Hepatic stellate cell (primary cell): ENCODE measurements at places on chromosomes 5 and 9.

GRCh38 chr9:68931821-68932220 is 82.1 kb downstream of the PRKACG start:
- no peak for DNase-seq

- DNase-seq = no peak
Measured at GRCh38 chr5:104266161-104266560, 703.6 kb upstream of the NUDT12 start.

DNA sequence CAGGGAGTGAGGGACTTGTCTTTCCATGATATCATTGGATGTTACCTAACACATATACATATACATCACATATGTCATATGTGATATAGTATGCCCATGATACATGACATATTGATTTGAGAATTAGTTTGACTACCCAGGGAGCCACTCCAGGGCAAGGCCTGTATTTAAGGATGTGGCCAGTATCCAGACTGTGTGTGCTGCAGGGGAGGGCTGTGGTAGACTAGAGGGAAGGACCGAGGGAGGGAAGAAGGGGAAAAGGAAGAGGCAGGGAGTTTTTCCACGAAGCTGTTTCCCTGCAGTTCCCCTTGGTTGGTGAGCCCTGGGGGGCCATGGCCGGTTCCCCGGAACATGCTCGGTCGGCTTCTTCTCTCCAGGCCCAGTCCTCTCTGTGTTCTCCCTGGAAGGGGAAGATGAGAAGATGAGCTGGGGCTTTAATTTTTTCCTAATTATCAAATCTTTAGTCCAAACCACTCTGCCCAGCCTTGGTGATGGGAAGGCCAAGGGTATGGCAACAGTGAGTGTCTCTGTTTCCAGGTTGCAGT is 48.7 kb downstream of the NSUN2 start:
- DNase-seq = no peak

DNA sequence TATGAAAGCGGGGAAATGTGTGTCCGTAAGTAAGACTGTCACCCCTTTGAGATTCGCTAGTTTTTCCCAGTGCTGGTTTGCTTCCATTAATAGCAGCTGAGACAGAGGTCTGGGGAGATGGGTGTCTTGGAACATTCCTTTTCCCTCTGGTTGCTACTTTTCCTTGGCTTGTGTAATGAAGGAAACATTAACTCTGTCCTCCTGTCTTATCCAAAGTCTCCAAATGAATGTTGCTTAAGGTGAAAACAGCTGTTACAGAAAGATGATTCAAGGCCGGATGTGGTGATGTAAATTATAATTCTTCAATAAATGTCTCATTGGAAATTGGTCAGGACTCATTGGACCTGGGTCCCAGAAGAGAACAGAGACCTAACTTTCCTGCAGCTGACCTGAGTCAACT is 50.0 kb downstream of the MEGF10 start:
- no peak for DNase-seq

DNA sequence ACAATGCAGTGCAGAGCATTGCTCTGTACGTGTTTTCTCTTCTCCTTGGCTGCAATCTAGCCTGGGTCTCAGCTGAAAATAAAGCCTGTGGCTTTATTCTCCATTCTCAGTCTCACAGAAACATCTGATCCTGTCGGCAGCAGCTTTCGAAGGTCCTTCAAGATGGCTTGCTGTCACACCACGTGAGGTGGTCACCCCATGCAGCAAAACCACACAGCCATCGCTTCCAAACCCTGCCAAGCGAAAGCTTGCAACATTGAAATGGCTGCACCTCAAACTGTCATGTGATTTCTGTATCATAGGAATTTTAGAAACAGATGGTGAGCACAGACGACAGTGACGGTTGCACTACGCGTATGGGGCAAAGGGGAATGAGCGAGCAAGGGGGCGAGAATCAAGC is 98.5 kb upstream of the SMARCA2 start:
- DNase-seq = no peak

GRCh38 chr5:116502138-116502537 is 72.5 kb downstream of the SEMA6A start:
- no peak for DNase-seq

- DNase-seq = no peak
Measured at GRCh38 chr9:24844217-24844616, 298.5 kb upstream of the IZUMO3 start.

DNA sequence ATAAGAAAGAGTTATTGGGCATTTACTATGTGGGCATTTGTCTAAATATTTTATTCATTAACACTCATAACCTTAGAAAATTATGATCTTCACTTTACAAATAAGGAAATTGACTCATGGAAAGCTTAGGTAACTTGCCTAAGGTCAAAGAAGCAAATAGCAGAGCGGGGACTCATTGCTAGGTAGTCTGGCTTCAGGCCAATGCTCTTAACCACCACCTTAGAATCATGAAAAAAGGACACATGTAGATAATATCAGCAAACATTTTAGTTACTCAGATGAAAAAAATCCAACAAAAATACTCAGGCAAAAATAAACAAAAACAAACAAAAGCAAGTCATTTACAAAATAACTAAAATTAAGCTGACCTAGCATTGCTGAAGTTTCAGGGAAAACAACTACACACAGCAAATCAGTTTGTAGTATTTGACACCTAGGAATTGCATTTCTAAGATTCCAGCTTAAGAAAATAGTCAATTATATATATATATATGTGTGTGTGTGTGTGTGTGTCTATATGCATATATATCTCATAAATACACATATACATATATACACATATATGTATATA is 166.0 kb downstream of the HMHB1 start:
- no peak for DNase-seq

DNA sequence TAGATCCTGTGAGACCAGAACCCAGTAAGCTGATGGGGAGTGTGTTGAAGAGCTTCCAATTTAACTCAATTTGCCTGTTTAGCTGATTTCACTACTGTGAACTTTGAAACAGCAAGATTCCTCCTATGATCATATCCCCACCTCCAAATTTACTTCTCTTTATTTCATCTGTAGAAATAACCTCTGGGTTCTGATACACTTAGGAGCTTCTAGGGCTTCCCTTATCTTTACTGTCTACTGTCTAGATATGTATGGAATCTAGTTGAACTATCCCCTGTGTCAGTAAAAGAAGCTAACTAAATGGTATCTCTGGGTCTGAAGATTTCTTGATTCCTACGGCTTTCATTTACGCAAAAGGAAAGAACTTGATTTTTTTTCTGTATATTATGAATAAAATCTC is 116.8 kb downstream of the GCNT1 start:
- no peak for DNase-seq

DNA sequence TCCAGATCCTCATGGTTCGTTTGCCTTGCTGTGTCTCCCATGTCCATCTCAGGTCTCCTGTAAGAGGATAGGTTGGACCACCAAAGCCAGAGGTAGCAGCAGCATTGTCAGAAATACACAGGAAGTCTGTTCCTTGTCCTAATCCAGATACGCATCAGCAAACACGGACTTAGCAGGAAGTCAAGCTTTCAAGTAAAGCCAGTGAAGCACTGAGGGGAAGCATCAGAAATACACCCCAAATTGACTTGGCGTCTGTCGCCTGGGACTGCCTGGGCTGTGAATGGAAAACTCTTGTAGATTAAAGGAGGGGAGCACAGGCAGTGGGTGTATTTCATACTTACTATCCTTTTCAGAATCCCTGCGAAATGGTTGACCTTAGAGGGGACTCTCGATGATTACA is 171.3 kb downstream of the PSAT1 start:
- no peak for DNase-seq

- no peak for DNase-seq
Measured at GRCh38 chr5:95773335-95774059, 42.4 kb downstream of the RHOBTB3 start.

DNA sequence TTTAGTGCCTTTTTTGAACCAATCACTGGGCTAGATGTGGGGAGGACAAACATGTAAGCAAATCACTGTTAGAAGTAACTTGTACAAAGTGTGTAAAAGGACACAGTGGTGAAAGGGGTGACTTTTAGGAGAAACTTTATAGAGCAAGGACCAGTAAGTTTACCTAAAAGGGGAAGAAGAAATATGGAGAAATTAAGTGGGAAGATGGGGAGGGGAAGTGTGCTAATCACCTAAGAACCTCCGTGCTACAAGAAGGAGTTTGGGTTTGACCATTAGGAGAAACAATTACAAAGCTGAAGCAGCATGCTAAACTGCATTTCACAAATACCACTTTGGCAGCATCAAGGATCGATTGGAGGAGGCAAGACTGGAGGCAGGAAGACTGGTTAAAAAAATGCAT is 17.3 kb downstream of the ITGA1 start:
- no peak for DNase-seq

DNA sequence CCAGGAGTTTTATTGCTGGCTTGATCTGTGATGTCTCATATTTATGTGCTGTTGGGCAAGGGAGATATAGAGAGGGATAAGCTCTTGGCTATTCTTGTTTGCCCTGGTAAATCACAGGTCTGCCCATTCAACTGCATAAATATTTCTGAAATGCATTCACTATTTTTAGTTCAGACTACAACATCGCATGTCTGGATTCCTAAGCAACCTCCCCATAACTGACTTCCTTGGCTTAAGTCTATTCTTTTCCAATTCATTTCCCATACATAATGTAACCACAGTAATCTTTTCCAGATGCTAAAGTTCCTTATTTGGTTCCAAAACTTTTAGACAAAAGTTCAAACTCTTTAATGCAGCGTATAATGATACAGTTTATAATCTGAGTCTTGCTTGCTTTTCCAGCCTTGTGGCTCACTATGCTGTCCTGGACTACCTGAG is 321.4 kb upstream of the ACTBL2 start:
- DNase-seq = peak; percentile 39

DNA sequence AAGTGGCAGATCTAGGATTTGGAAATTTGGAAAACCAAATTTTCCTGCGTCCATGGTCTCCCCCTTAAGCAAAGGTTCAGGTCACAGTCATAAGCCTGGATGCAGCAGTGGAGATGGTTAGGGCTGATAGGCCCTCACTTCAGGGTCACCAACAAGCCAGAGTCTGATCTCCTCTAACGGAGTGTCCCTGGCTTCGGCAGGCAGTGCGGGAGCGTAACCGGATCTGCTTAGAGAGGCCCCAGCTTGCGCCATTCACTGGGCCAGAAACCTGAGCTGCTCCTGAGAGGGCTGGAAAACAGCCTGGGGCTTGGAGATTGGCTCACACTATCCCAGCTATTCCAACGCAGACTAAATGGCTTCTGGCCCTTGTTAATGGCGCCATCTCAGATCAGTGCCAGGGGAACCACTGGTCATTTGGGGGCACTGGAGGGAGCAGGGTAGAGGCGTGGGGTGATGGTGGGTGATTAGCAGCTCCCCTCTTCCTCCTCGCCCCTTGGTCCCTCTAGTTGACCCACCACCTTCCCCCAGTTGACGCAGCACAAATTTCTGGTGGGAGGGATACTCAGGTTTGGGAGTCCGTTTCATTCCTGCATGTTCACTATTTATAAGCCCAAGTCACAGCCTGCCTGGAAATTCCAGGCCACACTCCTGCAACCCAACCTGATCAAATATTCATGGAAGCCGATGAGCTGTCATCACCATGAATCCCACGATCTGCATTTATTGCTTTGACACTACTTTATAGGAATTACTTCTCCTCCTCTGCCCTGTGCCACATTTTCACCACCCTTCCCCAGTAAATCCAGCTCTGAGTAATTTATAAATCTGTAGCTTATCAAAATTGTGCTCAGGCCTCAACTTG is 134.6 kb upstream of the CPEB4 start:
- no peak for DNase-seq

GRCh38 chr5:135069016-135069770 is 35.2 kb upstream of the PITX1 start:
- DNase-seq = no peak

DNA sequence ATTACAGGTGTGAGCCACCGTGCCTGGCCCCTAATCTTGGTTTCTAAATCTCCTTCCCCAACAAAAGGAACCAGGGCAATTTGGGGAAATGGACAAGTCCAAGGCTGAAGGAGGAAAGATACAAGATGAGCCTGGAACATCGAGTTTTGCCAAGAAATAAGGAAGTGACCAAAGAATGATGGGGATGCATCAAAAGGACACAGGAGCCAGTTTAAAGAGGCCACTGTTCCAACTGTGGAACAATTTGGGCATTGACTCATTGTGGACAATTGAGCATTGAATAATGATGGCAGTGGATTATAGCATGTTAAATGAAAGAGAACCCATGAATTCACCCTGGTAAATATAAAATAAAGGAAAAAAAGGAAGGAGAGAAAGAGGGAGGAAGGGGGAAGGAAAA is 47.5 kb downstream of the DUSP1 start:
- no peak for DNase-seq

- no peak for DNase-seq
Measured at GRCh38 chr9:24382566-24382965, 163.1 kb downstream of the IZUMO3 start.

GRCh38 chr9:38423973-38424843 is at the start of gene IGFBPL1:
Gene IGFBPL1 (minus strand): TSS chr9:38424454. CDS start chr9:38424424, 30 bp downstream.
- DNase-seq = peak; percentile 51

- DNase-seq = no peak
Measured at GRCh38 chr5:2514484-2514883, 237.0 kb downstream of the IRX2 start.

DNA sequence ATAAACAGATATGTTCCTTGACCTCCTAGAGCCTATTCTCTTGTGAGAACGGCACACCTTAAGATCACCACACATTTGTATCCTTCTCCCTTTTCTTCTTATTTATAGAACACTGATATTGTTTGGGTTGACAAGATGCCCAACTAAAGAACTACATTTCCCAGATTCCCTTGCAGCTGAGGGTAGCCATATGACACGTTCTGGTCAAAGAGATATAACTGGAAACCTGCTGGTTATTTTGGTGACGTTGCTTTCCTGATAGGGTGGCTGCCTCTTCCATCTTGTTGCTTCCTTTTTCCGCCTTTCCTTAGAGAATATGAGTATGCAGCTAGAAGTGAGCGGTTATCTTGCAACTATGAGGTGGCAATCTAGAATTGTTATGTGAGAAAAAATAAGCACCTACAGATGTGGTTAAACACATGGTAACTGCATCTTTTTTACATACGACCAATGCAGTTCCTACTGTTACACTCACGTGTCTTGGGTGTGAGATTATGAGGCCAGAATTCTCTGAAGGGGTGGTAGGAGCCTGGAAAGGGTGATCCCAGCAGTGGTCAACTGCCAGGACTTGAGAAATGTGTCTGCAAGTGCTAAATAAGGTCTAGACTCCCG is 72.9 kb downstream of the SEC61B start:
- DNase-seq = peak; percentile 8

DNA sequence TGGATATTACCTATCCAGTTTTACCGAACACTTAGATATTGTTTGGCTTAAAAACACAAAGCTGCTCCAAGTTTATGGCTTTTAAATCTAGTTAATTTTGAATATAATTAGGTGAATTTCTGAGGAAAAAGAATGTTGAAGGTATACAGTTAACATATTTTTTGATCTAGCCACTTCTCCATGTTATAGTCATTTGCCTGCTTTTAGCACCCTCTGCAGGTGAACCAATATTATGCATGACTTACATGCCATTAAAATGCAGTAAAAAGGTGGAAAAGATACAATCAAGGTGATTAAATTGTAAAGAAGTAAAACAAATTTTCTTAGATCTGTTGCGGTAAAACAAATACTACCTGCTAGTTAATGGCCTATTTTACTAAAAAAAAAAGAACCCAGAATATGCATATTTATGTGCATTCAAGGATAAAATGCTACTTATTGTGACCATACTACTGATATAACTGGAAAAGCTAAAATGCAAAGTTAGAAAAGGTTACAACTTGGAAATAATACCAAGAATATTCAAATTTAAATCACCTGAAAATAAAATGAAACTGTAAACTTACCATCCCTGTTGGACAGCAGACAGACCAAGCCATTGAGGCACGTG is 132.1 kb downstream of the AP3B1 start:
- peak; percentile 11 for DNase-seq
